Endothelial cell of umbilical vein (primary cell): ENCODE measurements at places on chromosomes 4 and X. TPM values are rescaled to one million over a fixed set of nuclear protein-coding genes. Genes with fewer than 3 reads are reported as not detected.

The FMR1NB gene
- total RNA-seq, result not detected in 2 replicates

The SATL1 gene
- not detected in 2 replicates for total RNA-seq

DNA sequence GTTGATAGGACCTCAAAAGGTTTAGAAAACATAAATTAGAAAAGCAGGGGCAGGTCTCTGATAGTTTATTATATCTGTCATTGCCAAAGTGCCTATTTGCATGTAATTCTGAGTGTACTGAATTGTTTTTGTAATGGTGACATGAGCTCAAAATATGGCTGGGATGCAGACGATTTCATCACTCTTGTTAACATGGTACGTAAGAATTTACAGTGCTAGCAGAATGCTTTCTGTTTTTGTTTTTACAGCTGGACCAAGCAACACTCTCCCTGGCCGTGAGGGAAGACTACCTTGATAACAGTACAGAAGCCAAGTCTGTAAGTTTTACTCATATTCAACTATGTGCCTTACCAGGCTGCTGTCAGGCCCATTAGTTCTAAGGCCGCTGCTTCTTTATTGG, 58.1 kb downstream of the PHEX start:
- peak; percentile 42 for DNase-seq

The REELD1 gene
- not detected in 2 replicates for total RNA-seq

GRCh38 chr4:84908876-84909275, 57.6 kb downstream of the WDFY3 start:
- DNase-seq, result no peak

DNA sequence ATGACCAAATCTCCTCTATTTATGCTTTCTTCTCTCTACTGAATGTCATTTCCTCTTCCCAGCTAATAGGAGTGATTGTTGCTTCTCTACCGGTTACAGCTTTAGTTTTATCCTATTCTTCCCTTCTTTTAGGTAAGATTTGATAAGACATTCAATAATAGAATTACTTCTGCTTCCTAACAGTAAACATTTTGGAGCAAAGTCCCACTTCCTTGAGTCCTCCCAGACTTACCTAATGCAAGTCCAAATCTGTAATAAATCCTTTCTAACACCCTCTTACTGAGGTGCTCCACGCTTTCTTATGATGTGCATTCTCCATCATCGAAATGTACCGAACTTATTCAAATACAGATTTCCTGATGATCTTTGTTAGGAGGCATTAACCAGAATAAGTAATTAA, 79.2 kb upstream of the GPM6A start:
- DNase-seq, result no peak

- DNase-seq, result no peak
These were observed 35.9 kb downstream of the GRID2 start for GRCh38 chr4:92339676-92340075.

- no peak for DNase-seq
These were observed 40.5 kb upstream of the HELT start for GRCh38 chr4:184977747-184978146.

DNA sequence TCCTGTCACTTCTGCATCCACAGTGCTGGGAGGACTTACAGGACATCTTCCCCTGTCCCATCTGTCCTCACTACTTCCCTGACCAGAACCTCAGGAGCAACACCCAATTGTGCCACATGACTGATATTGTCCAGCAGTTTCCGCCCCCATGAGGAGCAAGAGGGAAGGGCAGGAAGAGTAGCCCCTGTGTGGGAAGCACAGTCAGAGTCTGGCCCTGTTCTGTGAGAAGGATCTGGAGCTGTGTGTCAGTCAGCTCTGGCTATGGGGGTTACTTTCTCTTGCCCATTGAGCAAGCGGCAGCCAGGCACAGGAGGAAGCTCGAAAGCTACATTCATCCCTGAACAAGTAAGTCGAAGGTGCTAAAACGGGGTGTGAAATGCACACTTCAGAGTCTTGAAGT, 14.8 kb upstream of the TRIM60 start:
- no peak for DNase-seq

DNA sequence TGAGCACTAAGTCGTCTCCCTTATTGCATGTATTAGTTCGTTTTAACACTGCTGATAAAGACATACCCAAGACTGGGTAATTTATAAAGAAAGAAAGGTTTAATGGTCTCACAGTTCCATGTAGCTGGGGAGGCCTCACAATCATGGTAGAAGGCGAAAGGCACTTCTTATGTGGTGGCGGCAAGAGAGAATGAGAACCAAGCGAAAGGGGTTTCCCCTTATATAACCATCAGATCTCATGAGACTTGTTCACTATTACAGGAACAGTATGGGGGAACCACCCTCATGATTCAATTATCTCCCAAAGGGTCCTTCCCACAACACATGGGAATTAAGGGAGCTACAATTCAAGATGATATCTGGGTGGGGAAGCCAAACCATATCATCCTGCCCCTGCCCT, 85.1 kb downstream of the LINC00632 start:
- no peak for DNase-seq

The CSN1S1 gene
- total RNA-seq, result not detected in 2 replicates

DNA sequence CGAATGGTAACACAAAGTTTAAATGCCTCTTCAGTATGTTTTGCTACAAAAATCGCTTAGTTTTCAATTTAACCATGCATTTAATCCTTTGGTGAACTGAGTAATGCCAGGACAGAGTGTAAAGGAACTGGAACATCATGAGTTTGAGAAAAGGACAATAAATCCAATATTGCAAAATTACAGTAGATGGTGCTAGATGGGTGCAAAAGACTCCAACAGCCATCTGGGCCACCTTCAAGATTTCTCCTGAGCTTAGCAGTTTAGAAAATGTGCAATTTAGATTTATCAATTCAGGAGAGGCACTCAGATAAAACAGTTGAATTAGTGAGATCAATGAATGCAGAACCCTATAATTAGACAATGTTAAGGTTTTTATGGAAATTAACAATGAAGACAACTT, 33.2 kb upstream of the MID1IP1 start:
- peak; percentile 15 for DNase-seq

The TLR6 gene
- total RNA-seq, result 1.1 and 1.7 TPM in 2 replicates

DNA sequence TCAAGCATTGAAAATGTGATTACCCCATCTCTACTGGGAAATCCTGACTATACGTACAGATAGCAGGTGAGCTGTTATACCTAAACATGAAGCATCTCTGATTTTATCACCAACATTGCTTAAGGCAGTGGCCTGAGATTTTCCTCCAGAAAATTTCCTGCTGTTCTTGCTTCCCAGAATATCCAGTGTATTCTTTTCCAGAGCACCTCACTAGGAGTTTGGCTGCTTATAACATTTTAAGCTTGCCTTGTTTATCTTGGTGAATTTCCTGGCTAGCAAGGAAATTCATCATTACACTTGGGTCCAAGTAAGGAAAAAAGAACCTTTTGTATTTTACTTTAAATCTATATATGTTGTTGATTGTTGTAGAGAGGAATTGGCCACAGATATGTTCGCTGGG, 73.0 kb upstream of the CLCN4 start:
- DNase-seq, result peak; percentile 17

The CT45A5 gene
- not detected in 2 replicates for total RNA-seq

The SOX3 gene
- not detected in 2 replicates for total RNA-seq

- no peak for DNase-seq
These were observed 1700.6 kb upstream of the TENM3 start for GRCh38 chr4:180542445-180543100.

- no peak for DNase-seq
These were observed 313.9 kb upstream of the SPANXN4 start for GRCh38 chrX:142711796-142712290.

The KLF8 gene
- 1.0 and 1.2 TPM in 2 replicates for total RNA-seq

DNA sequence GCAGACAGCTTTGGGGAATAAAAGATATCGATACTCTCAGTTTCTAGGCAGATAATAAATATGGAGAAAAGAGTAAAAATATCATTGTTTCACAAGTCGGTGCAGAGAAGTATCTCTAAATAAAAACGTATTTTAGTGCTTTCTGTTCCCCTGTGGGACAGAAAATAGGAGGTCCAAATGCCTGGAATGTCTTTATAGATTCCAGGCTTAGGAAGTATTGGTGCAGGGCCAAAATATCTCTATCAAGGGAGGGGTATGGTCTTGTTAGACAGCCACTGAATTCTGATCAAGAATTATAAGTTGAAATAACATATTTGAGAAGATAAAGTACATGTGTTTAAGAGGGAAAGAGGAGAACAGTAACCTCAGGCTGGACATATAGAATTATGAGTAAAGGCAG, 596.4 kb downstream of the PCDH18 start:
- DNase-seq, result no peak

The MSX1 gene
- total RNA-seq, result 4.1 and 5.0 TPM in 2 replicates

The ZCCHC18 gene
- 1.6 and 2.3 TPM in 2 replicates for total RNA-seq

The TSPAN7 gene
- total RNA-seq, result 4.2 and 5.2 TPM in 2 replicates

DNA sequence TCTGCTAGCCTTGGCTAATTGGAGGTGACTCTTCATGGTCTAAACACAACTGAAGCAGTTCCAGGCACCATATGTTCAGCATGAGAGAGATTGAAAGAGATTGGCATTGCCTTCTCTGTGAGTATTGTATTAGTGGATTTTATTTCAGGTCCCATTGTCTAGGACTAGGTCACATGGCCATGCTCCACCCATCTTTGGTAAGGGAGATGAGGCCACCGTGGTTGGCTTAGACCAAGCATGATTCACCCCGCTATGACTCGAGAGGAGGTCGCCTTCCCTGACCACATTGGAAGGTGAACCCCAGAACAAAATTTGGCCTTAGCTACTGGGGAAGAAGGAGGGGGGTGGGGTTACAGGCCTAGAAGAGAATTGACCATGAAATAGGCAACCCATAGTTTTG, 109.9 kb upstream of the BCOR start:
- no peak for DNase-seq

GRCh38 chr4:87150498-87151261, 69.7 kb downstream of the KLHL8 start:
- DNase-seq, result peak; percentile 87

GRCh38 chr4:94253036-94253435, 45.4 kb downstream of the SMARCAD1 start:
- no peak for DNase-seq

The COL4A6 gene
- 0.49 and 0.92 TPM in 2 replicates for total RNA-seq

DNA sequence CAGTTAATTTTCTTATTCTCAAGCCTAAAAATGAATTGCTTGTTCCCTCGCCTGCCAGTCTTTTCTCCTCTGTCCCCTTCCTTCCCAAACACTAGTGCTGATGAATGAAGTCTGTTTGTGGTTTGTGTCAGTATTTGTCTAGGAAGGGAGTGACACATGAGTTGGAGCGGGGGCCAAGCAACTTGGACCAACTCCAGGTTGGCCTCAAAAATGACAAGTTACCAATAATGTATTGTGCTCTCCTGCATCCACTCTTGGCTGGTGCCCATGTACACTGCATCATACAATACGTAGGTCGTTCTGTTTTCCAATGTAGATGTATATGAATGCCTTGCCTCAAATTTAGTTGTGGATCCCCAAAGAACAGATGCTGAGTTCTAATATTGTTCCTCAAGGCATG, 223.0 kb upstream of the GPC4 start:
- DNase-seq, result no peak

DNA sequence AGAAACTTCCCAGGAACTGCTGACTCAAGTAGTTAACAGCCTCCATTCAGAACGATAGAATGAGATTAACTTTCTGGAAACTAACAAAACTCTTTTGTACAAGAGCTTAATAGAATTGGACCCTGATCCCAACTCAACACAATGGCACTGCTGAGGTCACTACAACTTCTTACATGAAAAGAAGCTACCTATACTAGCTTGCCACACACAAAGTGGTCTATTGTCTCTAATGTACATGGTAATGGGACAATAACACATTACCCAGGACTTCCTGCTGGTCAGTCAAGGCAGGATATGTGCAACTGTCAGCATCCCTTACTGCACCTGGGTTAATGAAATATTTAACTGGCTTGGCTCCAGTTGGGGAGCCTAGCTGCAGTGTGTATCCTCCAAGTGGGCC, 56.2 kb downstream of the BRCC3 start:
- no peak for DNase-seq

The TRIM61 gene
- total RNA-seq, result 0.22 TPM in 1 of 2 replicates, not detected in the other

DNA sequence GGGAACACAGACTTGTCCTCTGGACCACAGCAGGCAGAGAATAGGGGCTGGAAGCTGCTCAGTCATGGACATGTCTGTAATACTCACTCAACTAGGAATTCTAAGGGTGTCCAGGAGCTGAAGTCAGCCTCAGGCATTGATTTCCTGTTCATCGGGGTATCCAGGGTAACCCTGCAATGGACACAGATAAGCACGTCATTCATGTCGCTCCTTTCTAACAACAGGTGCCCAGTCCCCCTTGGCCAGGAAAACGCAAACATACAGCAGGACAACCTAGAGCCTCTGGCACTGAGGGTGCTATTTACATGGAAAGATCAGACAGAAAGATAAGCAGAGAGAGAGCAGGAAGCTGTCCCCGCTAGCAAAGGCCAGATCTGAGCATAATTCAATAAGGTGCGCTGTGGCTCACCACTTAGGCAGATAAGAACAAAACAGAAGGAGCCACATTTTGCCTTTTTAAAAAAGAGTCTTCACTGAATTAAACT, 21.3 kb downstream of the QDPR start:
- peak; percentile 45 for DNase-seq

DNA sequence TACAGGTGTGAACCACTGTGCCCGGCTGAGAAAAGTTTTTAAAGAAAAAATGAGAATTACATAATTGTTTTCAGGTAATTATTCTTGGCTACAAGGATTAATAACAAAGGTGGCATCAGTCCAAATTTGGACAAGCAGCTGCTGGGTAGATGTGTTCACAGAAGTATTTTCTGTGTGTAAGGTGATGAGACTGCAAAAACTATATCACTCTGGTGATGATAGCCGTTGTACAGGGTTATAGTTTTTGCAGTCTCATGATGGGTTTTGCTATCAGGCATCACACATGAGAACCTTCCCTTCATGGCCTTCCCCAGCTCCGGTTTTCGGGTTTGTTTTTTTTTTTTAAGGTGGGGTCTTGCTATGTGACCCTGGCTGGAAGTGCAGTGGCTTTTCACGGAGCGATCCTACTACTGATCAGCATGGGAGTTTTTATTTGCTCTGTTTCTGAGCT, 5.1 kb upstream of the SLC10A3 start:
- DNase-seq, result no peak

DNA sequence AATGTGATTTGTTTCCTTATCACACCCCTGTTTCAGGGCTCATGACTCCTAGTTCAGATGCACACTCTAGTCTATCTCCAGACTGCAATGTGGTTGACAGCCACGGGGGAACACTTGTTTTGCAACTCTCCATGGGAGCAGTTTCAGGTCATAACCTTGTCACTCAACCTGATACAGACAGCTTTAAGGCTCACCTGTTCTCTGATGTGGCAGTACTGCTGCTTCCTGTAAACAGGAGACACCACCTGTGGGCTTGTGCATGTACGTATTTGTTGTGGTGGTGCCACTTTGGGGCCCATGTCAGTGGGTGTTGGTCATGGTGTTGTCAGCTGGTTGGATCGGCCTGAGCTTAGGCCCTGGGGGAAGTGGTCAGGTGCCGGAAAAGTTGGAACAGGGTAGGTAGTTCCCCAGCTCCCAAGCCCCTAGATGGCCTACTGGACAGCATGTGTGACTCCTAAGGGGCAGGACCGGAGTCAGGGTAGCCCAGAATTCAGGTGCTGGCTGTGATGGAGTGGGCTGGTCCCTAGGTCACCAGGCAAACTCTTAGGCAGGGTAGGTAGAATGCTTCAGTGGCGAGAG, 46.2 kb downstream of the FAM9B start:
- DNase-seq, result no peak

DNA sequence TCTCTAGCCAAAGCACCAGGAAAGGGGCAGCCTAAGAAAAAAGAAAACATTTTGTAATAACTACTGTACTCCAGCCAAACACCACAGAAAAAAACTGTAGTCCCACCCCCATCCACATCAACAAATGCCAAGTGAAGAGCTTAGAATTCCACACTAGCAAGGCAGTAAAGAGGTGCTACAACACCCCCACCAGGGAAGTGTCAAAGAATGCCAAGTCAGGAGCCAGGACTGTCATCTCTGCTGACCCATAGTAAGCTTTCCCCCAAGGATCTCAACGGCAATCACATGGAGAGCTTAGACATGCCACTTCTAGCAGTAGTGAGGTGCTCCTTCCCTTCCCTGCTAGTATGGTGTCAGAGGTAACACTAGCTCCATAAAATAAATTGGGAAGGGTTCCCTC, 34.4 kb upstream of the CCDC160 start:
- DNase-seq, result no peak
